ENCODE measurements at places on chromosomes 11 and 22. TPM values are rescaled to one million over a fixed set of nuclear protein-coding genes. Genes with fewer than 3 reads are reported as not detected.

The ELFN2 gene
- total RNA-seq: 0.88 TPM

GRCh38 chr22:45684169-45684568 lies 12.5 kb downstream of the ATXN10 start:
- DNase-seq: no peak

DNA sequence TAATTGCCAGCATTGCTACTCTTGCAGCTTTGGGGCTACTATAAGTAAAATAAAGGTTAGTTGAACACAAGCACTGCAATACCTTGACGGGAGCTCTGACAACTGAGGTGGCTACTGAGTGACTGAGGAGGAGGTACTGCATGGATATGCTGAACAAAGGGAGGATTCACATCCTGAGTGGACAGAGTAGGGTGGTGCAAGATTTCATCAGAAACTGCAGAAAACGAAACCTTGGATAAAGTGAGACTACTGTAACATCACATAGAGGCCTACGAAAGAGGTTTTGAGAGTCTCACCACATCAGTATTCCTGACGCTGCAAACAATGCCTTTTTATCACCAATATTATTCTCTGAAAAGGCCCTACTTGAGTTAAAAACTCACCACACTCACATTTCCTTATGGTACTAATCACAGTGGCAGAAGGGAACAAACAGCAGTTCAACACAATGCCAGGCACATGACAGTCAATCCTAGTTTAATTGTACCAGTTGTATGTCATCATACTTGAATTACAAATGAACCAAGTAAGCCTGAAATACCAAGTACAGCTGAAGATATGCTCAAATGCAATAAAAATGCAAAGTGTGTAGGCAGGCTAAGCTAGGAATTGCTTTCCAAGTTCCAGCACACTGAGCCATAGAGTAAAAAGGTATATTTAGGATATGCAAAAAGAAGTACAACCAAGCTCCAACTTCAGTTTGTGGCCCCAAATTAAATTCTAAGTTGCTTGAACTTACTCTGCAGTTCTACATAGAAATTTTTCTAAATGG lies 4.0 kb upstream of the GPR83 start:
- DNase-seq: no peak

The MS4A12 gene
- not detected for total RNA-seq

The MMP27 gene
- total RNA-seq: not detected

- DNase-seq: no peak
These were observed 6.6 kb upstream of the GNAZ start for GRCh38 chr22:23063539-23064380.

The PIH1D2 gene
- not detected for total RNA-seq

GRCh38 chr11:61779666-61780525 lies 12.5 kb downstream of the TMEM258 start:
- no peak for DNase-seq

The DYNC2H1 gene
- 3.2 TPM for total RNA-seq

- DNase-seq: no peak
These were observed 906 bp downstream of the CCDC90B start for GRCh38 chr11:83285151-83285770.

- DNase-seq: no peak
These were observed 33.5 kb downstream of the POU2F3 start for GRCh38 chr11:120273432-120273831.

DNA sequence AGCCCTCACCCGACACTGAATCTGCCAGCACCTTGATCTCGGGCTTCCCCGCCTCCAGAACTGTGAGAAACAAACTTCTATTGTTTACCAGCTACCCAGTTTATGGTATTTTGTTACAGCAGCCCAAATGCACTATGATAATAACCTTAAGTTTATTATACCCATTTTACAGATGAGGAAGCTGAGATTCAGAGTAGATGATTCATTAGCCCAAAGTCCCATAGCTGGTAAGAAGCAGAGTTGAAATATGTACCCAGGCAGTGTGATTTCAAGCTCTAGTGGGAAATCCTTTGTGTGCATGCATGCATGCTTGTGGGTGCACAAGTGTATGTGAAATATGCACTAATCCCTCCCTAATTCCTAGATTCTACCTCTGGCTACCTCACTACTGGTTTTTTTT lies 7.9 kb downstream of the GRIK4 start:
- DNase-seq: no peak
